Activated CD4-positive, CD25-positive, alpha-beta regulatory T cell (primary cell): ENCODE measurements at places on chromosomes 2 and 18.

DNA sequence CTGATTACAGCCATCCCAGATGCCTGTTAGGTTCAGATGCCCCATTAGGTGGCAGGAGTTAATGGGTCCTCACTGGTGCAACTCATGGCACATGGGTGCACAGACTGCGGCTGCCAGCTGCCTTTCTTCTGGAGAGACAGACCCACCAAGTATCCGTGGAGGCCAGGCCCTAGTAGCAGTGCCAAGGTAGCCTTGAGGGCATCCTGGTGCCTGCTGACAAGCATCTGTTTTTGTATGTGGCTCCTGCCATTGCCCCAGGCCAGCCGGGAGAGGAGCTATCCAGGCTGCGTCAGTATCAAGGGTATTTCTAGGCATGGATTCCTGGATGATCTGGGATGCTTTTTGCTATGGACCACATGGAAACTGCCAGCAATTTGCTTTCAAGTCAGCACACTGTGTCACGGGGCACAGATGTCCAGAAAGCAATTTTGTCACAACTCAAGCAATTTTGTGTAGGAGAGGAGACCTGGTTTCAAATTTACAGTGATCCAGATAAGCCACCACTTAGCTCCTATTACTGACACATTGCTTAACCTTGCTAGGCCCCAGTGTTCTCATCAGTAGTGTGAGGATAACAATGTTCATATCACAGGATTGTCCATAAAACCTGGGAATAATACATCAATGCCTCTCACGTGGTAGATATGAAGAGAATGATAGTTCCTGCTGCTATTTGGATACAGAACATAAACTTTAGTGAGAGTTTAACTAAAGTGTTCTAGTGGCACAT is 815.1 kb upstream of the RAB6C start:
- no peak for DNase-seq

DNA sequence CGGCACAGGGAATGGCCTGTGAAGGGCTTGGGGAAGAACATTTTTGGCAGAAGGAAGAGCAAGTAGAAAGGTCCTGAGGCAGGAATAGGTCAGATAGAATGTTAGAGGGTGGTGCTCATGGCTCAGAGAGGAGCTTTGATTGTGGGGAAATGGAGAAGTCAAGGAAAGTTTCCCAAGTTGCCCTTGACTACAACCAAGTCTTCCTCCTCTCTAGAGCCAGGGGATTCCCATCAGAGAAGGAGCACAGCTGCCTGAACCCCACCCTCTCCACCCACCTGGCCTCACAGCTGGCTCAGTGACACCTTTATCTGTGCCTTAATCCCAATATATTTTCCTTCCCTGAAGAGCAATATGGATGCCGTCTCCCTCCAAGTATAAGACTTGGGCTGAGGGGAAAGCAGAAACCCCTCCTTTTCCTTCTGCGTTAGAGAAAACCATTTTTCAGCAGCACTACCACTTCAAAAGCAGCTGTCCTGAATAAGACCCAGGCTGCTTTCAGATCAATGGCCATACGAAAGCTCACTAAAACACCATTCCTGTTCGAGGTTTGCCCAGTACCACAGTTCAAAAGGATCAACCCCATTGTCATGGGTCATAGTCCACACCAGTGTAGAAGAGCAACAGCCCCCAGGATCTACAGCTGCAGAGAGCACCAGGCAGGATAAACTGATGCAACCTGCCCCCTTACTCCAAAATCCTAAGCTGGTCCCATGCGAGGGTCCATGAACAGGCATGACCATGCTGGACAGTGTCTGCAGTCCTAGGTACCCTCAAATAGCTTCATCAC is 199.6 kb downstream of the AFF3 start:
- no peak for DNase-seq

DNA sequence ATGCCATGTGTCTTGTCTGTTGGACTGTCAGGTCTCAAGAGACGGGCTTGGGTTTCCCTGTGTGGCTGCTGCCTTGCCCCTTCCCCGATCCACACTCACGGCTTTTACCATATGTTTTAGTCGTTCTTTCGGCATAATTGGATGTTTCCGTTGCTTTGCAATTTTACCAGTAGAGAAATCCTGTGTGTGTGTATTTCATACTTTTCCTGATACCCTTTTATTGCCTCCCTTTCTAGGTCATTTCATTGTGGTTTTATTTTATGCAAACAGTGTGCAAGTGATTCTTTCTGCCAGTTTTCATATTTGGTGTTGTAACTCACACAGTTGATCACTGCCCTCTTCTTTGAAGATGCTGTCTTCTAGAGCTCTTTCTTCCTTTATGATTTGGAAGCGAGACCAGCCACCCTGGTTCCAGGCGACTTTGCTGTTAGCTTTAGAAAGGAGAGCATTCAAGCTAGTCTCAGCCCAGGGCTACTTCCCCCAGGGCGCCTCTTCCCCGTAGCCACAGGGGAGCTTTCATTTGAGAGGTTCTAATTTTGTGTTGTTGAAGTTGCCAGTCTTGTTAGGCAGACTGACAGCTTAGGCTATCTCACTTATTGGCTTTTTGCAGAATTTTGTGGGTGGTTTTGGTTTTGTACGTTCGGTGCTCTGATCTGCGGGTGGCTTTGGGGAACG is 17.0 kb downstream of the SH3BP4 start:
- no peak for DNase-seq

DNA sequence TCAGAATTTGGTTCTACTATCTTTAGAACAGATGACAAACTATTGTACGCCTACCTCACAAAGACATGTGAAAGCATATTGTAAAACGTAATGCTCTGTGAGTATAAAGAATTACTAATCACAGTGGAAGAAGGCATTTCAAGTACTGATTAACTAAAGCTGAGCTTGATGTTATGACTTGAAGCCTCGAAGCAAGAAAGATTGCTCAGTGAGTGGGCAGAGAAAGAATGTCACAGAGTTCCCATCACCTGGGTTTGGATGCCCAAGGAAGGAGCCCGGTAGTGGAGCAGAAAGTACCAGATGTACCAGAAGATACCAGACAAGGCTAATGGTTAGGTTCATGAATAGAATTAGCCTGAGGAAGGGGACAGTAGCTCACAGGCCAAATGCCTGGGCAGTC is 39.5 kb upstream of the FAM110C start:
- DNase-seq = no peak

DNA sequence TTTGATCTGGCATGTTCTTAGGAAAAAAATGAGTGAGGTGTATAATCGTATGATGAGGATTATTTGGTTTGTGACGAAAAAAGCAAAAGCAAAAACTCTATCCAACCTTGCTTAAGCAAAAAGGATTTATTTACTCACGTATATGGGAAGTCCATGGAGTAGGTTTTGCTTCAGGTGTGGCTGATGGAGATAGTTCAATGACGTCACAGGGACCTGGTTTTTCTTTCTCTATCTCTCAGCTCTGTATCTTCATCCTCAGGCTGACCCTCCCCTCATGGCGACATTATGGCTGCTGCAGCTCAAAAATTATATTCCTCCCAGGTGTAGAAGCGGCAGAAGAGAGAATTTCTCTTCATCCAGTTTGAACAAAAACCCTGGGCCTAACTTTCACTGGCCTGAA is 8.9 kb downstream of the TMSB10 start:
- no peak for DNase-seq

DNA sequence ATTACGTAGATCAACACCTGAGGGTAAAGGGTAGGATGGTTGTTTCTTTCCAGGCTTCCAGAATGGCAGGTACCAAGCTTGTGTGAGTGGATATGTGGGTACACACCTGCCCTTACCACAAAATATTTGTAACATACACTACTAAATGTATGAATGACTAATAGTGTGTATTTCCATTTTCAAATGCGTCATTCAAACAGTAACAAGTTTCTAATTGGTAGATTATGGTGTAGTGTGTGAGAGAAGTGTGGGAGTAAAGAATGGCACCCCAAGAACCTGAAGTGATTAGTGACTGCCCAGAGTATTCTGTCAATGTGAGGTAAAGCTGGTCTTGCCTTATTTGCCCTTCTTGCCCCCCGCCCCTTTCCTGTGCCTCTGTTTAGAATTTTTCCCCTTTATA is 21.1 kb downstream of the AGPS start:
- DNase-seq = no peak

- no peak for DNase-seq
Observed at GRCh38 chr18:53909668-53910067, 314.8 kb downstream of the MBD2 start.

DNA sequence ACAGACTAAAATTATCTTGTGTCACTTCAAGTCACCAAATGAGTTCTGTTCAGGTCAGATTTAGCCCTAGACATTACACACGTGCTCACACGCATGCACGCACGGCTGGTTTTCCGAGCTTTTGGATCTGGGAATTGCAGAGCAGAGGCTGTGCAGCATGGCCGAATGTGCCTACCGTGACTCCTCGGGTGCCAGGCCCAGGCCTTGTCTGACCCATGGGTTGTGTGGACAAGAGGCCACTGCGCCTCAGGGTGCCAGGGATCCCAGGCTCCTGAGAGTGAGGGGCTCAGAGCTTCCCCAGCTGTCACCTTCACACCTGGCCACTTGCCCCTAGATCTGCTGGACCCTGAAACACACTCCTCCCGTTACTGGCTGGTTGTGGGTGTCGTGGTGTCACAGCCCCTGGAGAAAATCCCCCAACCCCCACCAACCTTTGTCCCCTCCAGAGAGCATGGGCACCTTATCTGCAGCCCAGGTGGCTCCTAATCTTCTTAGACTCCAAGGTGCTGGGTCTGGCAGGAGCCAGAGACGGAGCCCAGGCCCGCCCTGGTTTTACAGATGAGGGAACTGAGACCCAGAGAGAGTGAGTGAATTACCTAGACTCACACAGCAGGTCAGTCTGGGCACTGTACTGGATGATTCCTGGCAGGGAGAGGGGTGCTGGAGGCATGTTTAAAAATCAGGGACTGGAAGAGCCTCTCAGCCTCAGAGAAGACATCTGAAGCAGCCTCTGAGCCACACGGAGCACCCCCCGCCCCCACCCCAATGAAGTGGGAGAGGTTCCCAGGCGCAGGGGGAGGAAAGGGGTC is 56.8 kb downstream of the ATOH8 start:
- no peak for DNase-seq

- no peak for DNase-seq
Observed at GRCh38 chr2:104945121-104945520, 91.2 kb downstream of the POU3F3 start.

- DNase-seq = no peak
Observed at GRCh38 chr2:128573116-128573515, 254.4 kb upstream of the HS6ST1 start.

- DNase-seq = no peak
Observed at GRCh38 chr18:58541789-58542425, 87.0 kb downstream of the ALPK2 start.

DNA sequence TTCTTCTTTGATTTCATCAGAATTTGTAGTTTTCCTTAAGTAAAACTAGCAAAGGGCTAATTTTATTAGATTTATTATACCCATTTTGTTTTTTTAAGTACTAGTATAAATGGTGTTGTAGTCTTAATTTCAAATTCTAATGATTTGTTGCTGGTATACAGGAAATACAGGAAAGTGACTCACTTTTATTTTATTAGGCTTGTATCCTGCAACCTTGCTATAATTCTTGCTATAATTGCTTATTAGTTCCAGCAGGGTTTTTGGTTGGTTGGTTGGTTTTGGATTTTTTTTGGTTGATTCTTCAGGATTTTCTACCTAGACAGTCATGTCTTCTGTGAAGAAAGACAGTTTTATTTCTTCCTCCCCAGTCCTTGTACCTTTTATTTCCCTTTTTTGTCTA is 110.6 kb upstream of the IL1R2 start:
- DNase-seq = no peak

- no peak for DNase-seq
Observed at GRCh38 chr2:142944264-142944663, 66.8 kb downstream of the KYNU start.

GRCh38 chr2:145305889-145306288 is 786.0 kb upstream of the ZEB2 start:
- no peak for DNase-seq
